ENCODE measurements at places on chromosomes 11 and 22. TPM values are rescaled to one million over a fixed set of nuclear protein-coding genes. Genes with fewer than 3 reads are reported as not detected.

TOMM22 gene
- 36.4 TPM for total RNA-seq

PATE4 gene
- total RNA-seq = not detected

MRGPRF gene
- total RNA-seq = 3.6 TPM

WNT7B gene
- 34.6 TPM for total RNA-seq

MS4A14 gene
- total RNA-seq = not detected

MOV10L1 gene
- 0.76 TPM for total RNA-seq

HOATZ gene
- total RNA-seq = not detected

Data from mesangial cell (primary cell).